ENCODE measurements at places on chromosomes 11 and 22.

DNA sequence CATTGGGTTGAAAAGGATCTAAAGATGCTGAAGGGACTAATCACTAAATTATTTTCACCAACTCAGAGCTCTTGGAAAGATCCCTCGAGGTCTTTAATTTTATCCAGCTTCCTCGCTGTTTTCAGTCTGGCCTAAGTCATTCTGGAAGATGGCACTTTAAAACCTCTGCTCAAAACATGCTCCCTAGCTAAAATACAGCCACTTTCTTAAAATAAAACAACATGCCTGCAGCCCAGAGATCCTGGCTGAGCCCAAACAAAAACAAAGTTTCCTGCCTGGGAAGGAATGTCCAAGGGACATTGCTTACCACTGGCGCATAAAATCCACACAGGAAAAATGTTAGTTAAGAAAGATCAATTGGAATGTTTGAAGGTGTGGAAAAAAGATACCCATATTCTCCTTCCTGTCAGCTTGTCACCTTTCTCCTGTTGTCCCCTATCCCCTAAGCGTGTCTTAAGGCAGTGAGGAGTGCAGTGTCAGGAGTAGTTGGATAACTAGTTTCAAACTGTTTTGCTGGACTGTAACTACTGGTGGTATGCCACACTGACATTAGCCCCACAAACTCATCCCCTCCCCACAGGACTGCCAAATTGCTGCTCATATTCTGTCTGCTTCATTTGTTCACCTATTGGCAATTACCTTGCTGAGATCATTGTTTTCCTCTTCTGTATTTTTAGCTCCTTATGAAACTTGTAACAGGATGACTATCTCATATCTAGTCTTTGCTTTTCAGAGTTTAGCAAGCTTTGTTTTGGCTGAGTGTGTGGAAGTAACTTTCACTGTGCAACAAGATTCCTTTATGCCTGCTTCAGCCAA, 108.3 kb upstream of the SESN3 start:
- DNase-seq = no peak

- no peak for DNase-seq
Measured at GRCh38 chr11:12876340-12876739, 132.8 kb upstream of the RASSF10 start.

DNA sequence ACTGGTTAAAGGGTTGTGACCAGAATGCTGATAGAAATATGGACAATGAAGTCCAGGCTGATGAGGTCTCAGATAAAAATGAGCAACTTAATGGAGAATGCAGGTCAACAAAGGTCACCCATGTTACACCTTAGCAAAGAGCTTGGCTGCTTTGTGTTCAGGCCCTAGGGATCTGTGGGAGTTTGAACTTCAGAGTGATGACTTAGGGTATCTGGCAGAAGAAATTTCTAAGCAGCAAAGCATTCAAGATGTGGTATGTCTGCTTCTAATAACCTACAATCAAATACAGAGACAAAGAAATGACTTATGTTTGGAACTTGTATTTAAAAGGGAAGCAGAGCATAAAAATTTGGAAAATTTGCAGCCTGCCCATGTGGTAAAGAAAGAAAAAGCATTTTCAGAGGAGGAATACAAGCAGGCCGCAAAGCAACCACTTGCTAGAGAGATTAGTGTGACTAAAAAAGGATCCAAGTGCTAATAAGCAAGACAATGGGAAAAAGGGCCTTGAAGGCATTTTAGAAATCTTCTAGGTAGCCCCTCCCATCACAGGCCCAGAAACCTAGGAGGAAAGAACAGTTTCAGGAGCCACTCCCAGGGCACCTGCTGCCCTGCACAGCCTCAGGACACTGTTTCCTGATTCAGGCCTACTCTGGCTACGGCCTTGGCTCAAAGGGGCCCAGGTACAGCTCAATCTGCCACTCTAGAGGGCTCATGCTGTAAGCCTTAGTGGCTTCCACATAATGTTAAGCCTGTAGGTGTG, 41.3 kb downstream of the TNKS1BP1 start:
- DNase-seq = no peak

GRCh38 chr11:42812361-42812760, 499.4 kb upstream of the API5 start:
- no peak for DNase-seq

DNA sequence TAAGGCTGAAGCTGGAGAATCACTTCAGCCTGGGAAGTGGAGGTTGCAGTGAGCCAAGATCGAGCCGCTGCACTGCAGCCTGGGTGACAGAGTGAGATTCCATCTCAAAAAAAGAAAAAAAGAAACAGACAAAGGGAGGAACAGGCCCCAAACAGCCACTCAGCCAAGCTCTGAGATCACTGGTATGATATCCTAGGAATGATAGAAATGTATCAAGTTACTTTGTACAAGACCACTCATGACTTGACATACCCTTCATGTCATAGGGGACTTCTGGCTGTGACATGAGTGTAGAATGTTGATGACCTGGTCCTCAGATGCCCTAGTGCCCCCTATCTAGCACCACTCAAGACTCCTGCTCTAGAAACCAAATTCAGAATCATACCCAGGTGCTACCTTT, 216.5 kb downstream of the NAV2 start:
- DNase-seq = no peak

DNA sequence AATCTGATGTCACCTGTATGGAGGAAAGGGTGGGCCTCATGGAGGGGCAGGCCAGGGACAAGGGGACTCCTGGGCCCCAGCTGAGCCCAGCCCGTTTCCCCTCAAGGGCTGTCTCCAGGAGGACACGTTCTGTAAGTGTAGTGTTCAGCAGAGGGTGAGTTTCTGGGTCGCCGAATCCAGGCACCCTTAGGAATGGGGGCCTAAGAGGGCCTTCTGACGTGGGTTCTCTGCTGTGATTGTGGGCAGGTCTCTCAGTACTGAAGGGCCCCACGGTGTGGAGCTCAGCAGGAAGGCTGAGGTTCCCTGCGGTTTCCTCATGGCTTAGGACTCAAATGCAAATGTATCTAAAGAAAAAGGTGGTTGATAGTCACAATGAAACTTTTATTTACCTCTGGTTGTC, 6.5 kb downstream of the PTDSS2 start:
- no peak for DNase-seq

- no peak for DNase-seq
Measured at GRCh38 chr22:37546437-37547250, 13.6 kb upstream of the CDC42EP1 start.

DNA sequence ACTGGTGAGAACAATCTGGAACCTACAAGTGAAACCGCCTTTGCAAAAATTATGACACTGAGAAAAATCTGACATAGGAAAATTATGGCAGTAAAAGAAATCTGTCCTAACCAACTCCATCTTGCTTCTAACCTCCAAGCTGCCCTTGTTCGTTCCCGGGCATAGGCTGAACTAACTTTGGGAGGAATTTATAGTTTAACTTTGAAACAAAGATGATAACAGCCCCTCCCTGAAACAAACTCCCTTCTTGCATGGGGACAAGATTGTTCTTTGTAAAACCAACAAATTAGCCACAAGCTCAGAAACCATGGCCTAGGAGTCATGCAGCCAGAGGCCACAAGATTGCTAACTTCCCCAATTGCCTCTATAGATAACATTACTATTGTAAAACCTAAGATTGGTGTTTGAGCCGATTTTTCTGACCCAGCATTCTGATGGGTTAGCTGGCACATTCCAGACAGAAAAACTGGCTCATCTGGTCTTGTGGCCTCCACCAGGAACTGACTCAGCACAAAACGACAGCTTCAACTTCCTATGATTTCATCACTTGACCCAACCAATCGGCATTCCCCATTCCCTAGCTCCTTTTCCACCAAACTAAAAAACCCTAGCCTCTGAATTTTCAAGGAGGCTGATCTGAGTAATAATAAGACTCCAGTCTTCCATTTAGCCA, 3.6 kb upstream of the CCDC81 start:
- no peak for DNase-seq
